ENCODE measurements at places on chromosomes 13 and 19.

DNA sequence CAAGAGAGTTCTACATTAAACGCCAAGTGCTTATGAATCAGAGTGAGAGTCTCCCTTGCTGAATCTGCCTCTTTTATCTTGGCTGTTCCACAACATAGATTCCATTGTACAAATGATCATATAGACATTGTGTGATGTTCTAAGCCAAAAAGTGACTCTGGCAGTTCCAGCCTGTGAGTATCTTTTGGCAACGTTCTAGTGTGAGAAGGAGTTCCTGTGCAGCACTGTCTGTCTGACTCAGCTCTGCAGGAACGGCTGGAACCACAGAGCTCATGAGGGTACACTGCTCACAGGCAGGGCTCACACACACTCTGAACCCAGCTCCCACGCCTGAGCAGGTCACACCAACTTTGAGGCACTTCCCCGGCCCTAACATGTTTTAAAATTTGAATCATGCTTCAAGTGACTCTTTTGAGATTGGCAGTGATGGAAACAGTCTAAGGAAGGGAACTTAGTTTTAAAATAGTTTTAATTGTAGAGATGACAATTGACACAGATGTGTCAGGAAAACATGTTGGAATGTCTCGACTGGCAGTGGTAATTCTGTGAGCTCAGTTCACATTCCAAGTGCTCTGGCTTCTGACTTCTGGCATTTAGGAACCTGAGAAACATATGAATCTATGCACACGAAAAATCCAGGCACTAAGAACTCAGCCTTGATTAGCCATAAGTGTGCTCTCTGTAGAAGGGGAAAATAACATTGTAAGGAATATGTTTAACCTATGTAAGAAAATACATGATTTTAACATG lies 272.0 kb downstream of the UQCRFS1 start:
- DNase-seq, result no peak

- no peak for DNase-seq
These were observed 3.9 kb upstream of the GPR183 start for GRCh38 chr13:99311137-99311536.

GRCh38 chr13:98512774-98513665 lies 63.9 kb downstream of the STK24 start:
- DNase-seq, result no peak

DNA sequence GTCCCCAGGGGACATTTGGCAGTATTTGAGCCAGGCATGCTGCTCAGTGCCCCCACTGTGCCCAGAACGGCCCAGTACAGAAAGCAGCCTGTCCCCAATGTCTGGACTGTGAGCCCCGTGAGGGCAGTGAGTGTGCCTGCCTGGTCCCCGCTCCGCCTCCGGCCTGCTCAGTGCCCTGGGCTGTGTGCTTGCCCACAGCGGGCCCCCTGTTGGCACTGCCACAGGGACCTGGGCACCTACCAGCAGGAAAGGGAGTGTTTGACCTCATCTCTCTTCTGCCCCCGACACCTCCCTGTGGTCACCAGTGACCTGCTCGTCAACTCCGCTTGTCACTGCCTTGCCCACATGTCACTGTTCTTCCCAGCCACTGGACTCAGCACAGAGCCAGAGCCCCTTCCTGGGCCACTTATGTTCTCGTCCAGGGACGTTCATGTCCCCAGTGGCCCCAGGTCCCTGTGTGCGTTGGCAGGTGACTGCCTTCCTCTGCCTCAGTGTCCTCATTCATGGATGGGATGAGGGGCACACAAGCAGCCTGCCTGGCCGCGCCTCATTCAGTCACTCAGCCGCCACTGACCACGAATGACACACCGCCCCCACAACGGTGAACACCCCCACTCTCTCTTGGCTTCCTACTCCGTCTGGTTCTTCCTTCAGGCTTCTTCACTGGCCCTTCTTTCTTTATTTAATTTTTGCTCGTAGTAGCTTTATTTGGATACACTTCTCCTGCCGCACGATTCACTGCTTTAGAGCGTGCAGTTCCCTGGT lies 2.8 kb downstream of the FZR1 start:
- no peak for DNase-seq

GRCh38 chr13:45339867-45340266 lies 1.1 kb downstream of the TPT1 start:
- no peak for DNase-seq

GRCh38 chr13:71922194-71922593 lies 55.2 kb upstream of the DACH1 start:
- DNase-seq, result no peak

- no peak for DNase-seq
These were observed 433 bp upstream of the ZNF616 start for GRCh38 chr19:52140032-52140710.

GRCh38 chr13:24644036-24644435 lies 36.2 kb upstream of the ATP12A start:
- no peak for DNase-seq

DNA sequence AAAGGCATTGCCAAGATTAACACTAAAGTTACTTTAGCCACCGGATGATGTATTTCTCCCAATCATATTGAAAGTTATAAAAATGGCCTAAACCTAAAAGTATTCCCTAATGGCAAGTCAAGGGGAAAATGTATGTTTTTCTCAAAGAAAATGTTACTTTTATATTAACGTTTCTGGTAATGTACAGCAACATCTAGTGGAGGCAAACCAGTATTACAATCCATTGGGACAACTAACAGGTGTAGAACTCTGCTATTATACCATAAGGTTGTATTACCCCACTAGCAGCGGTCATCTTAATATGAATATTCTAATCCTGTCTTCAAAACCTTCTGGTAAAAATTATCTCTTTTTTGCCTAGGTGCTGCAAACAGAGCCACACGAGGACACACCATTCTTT lies 69.2 kb downstream of the ZNF100 start:
- no peak for DNase-seq

DNA sequence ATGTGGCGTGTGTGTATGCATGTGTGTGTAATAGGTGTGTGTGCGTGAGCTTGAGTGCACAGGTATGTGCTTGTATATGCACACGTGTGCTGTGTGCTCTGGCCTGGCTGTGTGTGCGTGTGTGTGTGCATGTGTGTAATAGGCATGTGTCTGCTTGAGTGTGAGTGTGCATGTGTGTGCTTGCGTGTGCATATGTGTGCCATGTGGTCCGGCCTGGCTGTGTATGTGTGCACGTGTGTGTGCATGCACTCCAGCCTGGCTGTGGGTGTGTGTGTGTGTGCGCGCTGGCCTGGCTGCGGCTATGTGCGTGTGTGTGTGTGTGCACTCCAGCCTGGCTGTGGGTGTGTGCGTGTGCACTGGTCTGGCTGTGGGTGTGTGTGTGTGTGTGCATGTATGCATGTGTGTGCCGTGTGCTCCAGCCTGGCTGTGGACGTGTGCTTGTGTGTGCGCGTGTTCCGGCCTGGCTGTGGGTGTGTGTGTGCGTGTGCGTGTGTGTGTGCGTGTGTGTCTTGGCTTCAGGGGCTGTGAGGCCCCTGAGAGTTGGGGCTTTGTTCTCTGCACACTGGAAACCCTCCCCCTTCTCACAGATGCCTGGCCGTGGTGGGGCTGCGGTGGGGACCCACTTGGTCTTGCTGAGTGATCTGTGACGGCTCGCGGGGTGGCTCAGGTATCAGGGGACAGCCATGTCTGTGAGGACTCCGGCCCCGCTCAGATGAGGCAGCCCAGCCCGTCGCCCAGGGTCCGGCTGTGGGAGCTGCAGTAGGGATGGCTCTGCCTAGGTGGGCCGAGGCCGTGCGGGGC lies 8.2 kb downstream of the SPPL2B start:
- no peak for DNase-seq

- DNase-seq, result no peak
These were observed 233.4 kb downstream of the KCNRG start for GRCh38 chr13:50248516-50249143.

- no peak for DNase-seq
These were observed 34.3 kb downstream of the ZNF536 start for GRCh38 chr19:30406220-30407067.

GRCh38 chr19:45848922-45849321 lies 14.0 kb downstream of the SYMPK start:
- DNase-seq, result no peak

GRCh38 chr13:113739527-113740285 lies 19.3 kb upstream of the TMEM255B start:
- no peak for DNase-seq

DNA sequence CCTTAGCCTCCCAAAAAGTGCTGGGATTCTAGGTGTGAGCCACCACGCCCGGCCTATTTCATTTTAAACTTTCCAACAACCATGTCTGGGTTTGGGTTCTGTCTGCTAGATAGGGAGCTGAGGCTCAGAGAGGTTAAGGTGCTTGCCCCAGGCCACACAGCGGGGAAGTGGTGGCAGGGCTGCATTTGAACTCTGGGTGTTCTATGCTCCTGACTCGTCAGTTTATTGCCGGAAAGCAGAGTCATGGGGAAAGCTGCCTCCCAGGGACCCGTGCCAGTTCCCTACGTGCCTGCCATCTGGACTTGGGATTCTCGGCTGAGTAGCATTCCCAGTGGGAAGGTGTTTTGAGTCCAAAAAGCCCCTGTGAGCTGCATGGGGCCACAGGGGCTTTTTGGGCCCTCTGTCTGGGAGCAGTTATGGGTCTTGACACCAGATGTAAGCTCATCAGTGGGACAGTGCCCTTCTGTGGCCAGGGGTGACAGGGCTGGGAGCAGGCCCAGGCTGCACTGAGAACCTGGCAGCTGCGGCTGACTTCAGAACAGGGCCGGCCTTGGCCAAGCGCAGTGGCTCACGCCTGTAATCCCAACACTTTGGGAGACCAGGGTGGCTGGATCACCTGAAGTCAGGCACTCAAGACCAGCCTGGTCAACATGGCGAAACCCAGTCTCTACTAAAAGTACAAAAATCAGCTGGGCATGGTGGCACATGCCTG lies 10.9 kb downstream of the RFX1 start:
- no peak for DNase-seq

DNA sequence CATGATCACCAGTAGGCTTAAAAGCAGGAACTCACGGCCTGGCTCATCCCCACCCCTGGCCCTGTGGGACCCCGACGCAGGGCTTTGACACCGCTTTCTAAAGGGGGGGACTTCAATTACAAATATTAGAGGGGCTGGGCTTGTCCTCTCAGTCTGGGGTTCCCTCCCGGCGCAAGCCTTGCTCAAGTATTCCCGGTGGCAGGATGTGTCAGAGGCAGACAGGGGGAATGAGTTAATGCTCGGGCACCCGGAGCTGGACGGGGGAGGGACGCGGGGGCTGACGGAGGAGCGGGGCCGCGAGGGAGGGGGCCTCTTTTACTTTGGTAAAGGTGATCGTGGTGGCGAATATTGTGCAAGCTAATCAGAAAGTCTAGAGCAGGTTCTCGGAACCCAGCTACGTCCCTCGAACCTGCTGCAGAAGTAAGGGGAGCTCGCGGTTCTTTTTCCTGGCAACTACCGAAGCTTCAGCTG lies 1.1 kb downstream of the FGF14 start:
- DNase-seq, result no peak

DNA sequence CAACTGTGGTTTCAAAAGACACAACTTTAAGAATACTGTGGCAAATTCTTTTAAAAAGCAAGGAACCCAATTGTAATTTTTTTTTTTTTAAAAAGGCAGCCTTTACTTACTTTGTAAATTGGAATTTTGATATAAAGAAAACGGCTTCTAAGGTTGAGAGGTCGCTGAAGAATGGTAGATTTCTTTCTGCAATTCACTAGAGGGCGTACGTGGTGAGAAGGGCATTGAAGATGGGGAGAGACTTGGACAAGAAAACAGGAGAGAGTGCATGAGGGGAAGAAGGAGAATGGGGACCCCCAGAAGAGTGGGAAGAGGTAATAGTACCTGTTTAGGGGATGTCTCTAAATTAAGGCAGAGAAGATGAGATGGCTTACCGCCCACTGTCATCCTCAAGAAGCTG lies 33.5 kb upstream of the PABPC3 start:
- DNase-seq, result no peak

GRCh38 chr19:46288896-46289588 lies 7.8 kb upstream of the HIF3A start:
- DNase-seq, result no peak

GRCh38 chr13:84038001-84038400 lies 155.7 kb upstream of the SLITRK1 start:
- DNase-seq, result no peak

GRCh38 chr19:50465986-50466705 lies 10.2 kb upstream of the EMC10 start:
- DNase-seq, result no peak

DNA sequence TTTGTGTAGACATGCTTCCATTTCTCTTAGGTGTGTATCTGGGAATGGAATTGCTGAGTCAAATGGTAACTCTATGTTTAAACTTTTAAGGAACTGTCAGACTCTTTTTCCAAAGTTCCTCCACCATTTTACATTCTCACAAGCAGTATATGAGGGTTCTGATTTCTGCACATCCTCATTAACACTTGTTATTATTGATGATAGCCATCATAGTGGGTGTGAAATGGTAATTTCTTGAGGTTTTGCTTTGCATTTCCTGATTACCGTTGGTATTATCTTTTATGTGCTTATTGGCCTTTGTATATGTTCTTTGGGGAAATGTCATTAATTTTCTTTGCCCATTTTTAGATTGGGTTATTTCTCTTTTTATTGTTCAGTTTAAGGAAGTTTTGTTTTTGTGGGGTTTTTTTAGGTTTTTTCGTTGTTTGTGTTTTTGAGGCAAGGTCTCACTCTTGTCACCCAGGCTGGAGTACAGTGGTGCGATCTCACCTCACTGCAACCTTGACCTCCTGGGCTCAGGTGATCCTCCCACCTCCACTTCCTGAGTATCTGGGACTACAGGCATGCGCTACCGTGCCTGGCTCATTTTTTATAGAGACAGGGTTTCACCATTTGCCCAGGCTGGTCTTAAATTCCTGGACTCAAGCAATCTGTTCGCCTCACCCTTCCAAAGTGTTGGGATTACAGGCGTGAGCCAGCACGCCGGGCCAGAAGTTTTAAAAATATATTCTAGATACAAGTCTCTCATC lies 34.3 kb downstream of the NAA16 start:
- no peak for DNase-seq

DNA sequence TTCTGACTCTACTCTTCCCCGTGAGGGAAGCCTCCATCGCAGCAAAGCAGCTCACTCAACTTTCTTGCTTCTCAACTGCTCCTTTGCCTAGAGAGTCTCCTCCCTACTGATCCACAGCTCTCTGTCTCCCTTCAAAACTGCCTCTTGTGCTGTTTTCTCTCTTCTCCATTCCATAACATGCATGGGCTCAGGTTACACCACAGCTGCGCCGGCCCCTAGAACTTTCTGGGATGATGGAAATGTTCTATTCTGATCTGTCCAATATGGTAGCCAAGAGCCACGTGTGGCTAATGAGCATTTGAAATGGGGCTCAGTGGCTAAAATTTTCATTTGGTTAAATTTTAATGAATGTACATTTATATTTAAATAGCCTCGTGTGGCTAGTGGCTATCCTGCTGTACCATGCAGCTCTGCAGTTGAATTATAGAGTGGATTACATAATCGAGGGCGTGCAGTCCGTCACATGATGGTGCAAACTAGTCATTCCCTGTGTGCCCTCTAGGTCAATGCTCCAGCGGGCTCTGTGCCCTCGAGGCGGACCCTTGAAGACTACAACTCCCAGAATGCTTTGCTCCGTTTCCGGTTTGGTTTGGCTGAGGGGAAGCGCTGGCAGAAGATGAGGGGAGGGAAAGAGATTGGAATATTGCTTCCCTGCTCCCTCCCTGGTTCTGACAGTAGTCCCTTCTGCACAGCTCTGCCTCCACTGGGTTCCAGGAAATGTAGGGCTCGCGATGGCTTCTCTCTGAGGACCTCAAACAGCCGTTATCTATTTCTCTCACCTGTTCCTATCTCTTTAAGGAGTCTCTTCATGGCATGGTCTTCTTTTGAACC lies 109.8 kb downstream of the CACNA1A start:
- DNase-seq, result peak; percentile 15
